Right renal cortex interstitium (tissue), 3 donors: ENCODE measurements at places on chromosomes 12 and 14. TPM values are rescaled to one million over a fixed set of nuclear protein-coding genes. Genes with fewer than 3 reads are reported as not detected.

GRCh38 chr12:6603095-6603567 lies 4.0 kb downstream of the CHD4 start:
- no peak for DNase-seq

DNA sequence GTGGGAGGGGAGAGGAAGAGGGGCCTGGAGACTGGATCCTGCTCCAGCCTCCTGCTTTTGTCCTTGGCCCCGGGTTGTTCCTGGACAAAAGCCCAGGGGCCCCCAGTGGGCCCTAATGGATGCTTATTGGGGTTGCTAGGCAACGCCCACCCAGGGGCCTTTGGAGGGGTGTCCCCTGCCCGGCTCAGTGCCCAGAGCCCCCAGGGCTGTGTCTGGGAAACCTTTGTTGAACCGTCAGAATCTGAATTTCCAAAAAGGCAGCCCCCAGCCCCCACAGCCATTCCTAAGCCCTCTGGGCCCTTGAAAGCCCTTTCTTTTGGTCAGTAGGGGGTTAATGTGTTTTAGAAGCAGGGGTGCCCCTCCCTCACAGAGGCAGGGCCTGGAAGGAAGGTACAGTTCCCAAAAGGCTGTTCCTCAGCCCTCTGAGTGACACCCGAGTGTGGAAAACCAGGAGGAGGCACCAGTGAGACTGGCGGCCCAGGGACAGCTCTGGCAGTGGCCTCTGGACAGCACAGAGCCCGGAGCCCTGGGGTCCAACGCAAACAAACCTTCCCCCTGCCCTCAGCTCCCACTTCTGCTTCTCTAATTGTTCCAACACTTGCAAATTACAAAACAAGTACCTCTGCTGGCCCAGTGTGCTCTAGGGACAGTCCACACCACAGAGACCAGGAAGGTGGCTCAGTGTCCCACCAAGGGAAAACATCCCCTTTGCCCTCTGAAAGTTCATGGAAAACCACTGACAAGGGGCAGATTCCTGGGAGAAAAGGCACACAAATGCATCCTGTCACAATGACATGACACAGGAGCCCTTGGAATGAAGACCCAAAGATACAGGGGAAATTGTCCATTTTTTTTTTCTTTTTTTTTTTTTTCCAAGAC lies 19.4 kb downstream of the HHIPL1 start:
- no peak for DNase-seq

DNAH10 gene
- polyA plus RNA-seq = 5.2 TPM

DNA sequence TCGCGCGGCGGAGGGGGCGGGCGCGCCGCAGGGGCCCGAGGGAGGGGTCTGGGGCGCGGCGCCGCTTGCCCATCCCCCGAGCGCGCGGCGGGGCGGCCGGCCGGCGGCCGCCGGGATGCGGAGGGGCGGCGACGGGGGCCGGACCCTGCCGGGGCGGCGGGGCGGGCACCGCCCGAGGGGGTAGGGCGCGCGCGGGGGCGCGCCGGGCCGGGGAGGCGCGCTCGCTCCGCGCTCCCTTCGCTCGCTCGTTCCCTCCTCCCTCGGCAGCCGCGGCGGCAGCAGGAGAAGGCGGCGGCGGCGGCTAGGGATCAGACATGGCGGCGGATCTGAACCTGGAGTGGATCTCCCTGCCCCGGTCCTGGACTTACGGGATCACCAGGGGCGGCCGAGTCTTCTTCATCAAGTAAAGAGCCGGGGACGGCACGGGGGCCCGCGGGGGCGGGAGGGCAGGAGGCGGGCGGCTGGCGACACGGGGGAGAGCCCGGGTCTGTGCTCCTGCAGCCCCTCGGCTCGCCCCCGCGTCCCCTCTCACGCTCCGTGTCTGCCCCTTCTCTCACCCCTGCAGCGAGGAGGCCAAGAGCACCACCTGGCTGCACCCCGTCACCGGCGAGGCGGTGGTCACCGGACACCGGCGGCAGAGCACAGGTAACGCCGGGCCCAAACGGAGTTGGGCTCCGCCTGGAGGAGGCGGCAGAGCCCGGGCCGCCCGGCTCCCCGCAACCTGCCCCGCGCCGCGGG lies at the start of gene PLEKHA5:
Gene PLEKHA5, plus strand, starts transcription at position 248 of the 738 bp plus-strand sequence. Its CDS starts 67 bp downstream, at position 315.
- DNase-seq = peak; percentile 41

DNA sequence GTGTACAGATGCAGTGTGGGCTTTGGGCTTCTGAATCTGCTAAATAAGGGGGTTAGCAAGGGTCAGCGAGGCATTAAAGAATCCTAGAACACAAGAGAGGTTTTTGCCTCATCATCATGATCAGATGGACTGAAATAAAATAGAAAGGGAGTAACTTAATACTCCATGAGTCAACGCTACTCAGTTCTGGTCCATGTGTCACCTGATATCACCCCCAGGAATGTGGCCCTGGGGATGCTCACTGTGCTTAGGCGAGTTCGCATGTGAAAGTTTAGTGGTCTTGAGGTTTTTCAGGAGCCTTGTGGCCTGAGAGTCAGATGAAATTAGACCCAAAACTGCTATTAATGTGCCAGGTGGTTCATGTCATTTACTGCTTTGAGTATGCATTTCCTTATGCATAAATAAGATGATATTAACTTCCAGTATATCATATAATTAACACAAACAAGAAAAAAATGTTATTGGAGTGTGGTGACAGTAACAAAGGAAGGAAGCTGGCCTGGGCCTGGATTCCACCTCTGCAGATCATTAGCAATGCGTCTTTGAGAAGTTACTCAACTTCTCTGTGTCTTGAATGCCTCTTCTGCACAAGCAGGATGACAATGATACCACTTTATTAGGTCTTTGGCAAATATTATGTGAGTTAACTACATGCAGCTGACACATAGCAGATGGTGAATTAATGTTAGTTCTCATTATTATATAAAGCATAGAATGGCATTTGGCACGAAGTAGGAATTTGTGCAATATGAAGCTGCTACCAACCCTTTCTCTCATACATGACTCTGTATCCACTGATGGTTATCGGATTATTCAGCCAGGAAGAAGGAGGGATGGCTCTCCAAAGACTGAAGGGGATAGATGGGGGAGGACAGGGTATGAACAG lies 1272.6 kb downstream of the AACS start:
- DNase-seq = no peak

DNA sequence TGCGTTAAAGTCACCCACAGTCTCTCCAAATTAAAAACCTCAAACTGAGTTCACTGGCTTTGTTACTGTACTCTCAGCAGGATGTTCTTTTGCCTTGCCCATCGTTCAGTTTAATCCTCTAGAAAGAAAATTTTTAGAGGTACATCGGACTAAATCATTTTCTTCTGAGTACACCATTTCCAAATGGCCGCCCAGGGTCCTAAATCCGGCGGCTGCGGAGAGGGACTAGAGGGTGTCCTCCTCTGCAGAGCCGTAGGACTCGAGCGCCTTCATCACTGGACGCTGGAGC lies 1.4 kb downstream of the LIN7A start:
- DNase-seq = no peak

TMPRSS12 gene
- polyA plus RNA-seq = not detected

- DNase-seq = no peak
These were observed 12.2 kb downstream of the SLC48A1 start for GRCh38 chr12:47785036-47785886.

CDK17 gene
- polyA plus RNA-seq = 34.9 TPM

DNA sequence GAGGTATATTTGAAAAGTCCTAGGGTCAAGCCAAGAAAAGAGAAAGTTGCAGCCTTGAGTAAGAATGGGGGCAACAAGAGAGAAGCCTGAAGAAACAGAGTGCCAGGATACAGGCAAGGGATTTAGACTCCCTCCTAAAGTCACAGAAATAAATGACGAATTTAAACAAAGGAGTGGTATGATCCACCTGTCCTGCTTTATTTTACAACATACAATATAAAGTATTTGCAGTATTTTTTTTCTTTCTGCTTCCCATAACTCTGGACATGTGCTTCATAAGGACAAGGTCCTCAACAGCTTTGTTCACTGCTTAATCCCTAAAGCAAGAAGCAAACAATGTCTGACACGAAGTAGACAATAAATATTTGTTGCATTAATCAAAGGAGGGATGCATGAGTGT lies 57.4 kb downstream of the IFNG start:
- DNase-seq = no peak

GPR137C gene
- polyA plus RNA-seq = 7.0 TPM

- no peak for DNase-seq
These were observed 39.9 kb upstream of the DHRS7 start for GRCh38 chr14:60204843-60205774.

GRCh38 chr12:49200919-49201594 lies 12.2 kb upstream of the TUBA1A start:
- no peak for DNase-seq

YBX3 gene
- 206 TPM for polyA plus RNA-seq

DNA sequence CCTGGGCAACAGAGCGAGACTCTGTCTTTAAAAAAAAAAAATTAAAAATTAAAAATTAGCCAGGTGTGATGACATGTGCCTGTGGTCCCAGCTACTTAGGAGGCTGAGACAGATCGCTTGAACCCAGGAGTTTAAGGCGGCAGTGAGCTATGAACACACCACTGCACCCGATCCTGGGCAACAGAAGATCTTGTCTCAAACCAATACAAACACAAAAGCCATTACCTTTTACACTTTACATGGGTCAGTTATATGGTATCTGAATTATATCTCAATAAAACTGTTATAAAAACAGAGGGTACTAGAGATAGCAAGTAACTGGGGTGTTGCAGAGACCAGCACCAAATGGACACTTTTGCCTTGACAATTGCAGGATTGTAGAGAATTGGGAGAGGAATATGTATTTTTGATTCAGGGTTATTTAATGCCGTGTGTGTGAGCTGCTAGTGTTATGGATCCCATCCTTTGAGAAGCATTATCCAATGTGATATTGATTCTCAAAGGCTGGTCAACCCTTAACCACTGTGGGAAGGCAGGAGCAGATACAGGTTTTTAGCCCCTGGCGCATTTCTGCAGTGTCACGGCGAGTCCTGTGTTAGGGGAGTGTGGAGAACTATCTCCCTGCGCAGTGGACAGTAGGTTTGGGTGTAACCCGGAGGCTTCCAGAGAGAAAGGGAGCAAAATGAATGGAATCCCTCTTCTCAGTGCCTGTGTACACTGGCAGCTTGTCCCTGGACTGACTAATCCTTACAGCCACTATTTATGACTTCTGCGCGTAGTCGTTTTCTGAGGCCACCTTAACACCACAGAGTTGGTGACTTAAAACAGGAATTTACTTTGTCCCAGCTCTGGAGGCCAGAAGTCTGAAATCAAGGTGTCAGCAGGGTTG lies 4.3 kb downstream of the PSMD9 start:
- no peak for DNase-seq

DNA sequence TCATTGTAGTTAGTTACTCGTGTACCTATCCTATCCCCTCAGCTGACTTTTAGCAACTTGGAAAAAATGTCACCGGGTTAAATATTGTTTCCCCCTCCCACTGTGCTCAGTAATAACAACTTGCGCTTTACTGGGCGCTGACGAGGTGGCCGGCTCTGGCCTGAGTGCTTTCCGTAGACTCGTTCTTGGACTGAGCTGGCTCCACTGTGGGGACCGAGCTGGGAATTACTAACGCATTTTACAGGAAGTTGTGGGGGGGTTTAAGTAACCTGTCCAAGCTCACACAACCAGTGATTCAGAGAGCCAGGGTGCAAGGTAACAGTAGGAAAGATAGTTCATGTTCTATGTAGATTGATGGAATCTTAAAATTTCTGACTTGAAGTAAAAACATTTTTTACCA lies 82.5 kb upstream of the KICS2 start:
- DNase-seq = no peak

GRCh38 chr14:32552766-32553165 lies 223.7 kb downstream of the AKAP6 start:
- no peak for DNase-seq

ACTR6 gene
- polyA plus RNA-seq = 37.6 TPM

CMTM5 gene
- polyA plus RNA-seq = 3.9 TPM

ARMH4 gene
- polyA plus RNA-seq = 80.2 TPM
